CMK (cell line): ENCODE measurements at places on chromosomes 7 and 10.

DNA sequence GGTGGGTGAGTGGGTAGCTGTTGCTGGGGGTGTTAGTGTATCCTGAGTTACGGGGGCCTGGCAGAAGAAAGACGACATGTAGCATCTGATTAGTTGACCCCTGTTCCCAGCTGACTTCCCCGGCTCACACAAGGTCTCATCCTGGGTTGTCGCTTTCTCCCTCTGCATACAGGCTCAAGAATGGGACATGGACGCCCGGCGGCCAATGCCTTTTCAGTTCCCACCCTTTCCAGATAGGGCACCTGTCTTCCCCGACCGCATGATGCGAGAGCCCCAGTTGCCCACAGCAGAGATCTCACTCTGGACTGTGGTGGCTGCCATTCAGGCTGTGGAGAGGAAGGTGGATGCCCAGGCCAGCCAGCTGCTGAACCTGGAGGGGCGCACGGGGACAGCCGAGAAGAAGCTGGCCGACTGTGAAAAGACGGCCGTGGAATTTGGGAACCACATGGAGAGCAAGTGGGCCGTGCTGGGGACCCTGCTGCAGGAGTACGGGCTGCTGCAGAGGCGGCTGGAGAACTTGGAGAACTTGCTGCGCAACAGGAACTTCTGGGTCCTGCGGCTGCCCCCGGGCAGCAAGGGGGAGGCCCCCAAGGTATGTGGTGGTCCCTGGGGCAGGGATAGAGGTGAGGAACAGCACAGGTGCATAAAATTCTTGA, 2.9 kb downstream of the ZNF282 start:
- no peak for DNase-seq

DNA sequence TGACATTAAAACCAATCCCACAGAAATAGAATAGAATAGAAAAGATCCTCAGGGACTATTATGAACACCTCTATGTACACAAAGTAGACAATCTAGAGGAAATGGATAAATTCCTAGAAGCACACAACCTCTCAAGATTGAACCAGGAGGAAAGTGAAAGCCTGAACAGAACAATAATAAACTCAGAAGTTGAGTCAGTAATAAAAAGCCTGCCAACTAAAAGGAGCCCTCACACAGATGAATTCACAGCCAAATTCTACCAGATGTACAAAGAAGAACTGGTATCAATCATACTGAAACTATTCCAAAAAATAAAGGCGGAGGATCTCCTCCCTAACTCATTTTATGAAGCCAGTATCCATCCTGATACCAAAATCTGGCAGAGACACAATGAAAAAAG, 220.3 kb upstream of the HPS1 start:
- DNase-seq, result no peak

DNA sequence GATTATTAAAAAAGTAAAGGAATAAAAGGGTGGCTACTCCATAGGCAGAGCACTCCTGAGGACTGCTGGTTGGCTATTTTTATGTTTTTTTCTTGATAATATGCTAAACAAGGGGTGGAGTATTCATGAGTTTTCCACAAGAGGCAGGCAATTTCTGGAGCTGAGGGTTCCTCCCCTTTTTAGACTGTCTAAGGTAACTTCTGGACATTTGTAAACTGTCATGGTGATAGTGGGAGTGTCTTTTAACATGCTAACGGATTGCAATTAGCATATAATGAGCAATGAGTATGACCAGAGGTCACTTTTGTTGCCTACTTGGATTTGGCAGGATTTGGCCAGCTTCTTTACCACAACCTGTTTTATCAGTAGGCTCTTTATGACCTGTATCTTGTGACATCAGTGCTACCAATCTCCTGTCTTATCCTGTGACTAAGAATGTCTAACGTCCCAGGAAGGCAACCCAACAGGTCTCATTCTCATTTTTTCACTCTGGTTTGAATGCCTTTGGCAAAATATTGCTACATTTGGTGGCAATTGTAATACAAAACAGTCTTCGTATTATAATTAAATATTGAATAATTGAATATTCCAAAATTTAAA, 587.8 kb upstream of the POM121L12 start:
- DNase-seq, result no peak

DNA sequence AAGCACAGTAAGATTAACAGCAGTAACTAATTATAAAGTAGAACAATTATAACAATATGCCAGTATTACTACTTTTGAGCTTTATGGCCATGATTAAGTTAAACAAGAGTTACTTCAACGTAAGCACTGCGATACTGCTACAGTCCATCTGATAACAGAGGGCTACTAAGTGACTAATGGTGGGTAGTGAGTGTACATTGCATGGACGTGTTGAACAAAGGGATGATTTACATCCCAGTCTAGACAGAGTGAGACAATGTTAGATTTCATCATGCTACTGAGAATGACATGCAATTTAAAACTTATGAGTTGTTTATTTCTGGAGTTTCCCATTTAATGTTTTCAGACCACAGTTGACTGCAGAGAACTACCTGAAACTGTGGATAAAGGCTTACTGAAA, 45.6 kb downstream of the TPST1 start:
- DNase-seq, result no peak

DNA sequence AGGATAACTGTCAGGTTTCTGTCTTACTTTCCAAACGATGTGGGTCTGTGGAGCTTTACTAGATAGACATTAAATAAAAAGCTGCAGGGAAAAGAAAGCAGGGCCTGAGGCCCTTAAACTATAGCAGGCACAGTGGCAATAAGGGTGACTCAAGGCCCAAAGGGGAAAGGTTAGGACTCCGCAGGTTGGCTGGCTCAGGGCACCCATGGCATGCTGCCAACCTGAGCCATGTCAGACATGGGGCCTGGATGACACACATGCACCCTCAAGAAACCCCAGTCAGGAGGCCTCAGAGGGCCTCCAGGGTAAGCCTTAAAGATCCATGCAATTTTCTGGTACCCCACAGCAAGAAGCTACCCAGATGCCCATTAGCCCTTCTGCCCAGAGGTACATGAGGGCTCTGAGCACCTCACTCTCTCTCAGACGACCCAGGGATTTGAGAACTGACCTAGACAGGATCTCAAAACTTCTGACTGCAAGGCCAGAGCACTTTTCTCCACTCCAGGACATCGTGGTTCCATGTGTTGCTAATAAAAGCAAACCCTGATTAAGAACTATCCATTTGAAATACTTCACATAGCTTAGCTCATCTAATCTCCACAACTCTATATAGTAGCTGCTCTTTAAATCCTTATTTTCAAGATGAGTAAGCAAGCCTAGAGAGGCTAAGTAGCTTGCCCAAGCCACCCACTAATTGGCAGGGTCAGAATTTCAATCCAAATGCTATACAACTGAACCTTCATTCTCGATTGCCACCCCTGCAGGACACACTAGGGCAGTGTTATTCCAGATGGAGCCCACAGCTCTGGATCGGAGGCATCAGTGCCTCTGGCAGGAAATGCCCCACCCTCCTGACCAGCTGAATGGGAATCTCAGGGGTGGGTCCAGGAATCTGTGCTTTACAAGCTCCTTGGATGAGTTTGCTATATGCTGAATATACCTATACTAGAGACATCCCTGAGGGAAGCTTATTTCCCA, 132.5 kb upstream of the EFCAB10 start:
- DNase-seq, result no peak

- no peak for DNase-seq
Measured at GRCh38 chr7:130814778-130815335, 80.8 kb upstream of the KLF14 start.

DNA sequence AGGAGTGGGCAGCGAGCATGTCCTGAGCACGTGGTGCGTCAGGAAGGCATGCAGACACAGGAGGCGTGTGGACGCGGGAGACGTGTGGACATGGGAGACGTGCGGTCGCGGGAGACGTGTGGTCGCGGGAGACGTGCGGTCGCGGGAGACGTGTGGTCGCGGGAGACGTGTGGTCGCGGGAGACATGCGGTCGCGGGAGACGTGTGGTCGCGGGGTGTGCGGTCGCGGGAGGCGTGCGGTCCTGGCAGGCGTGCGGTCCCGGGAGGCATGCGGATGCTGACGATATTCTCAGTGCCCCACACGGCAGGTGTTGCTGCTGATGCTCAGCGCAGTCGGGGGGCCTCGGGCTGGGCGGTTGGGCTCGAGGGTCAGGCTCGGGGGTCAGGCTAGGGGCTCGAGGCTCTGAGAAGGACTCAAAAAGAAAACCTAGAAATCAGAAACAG, 94.2 kb downstream of the NKX6-2 start:
- DNase-seq, result no peak

- DNase-seq, result no peak
Measured at GRCh38 chr10:47261556-47261955, 38.4 kb upstream of the GDF10 start.

DNA sequence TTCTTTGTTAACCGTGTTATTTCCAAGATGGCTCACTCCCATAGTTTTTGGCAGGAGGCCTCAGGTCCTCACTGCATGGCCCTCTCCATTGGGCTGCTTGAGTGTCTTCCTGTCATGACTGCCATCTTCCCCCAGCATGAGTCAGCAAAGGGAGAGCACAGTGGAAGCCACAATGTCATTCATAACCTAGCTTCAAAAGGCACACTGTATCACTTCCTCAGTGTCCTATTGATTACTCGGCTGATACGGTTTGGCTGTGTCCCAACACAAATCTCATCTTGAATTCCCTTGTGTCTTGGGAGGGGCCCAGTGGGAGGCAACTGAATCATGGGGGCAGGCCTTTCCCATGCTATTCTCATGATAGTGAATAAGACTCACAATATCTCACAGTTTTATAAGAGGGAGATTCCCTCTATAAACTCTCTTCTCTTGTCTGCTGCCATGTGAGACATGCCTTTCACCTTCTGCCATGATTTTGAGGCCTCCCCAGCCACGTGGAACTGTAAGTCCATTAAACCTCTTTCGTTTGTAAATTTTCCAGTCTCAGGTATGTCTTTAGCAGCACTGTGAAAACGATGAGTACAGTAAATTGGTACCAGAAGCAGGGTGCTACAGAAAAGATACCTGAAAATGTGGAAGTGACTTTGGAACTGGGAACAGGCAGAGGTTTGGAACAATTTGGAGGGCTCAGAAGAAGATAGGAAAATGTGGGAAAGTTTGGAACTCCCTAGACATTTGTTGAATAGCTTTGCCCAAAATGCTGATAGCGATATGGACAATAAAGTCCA, 106.5 kb downstream of the PRLHR start:
- no peak for DNase-seq

DNA sequence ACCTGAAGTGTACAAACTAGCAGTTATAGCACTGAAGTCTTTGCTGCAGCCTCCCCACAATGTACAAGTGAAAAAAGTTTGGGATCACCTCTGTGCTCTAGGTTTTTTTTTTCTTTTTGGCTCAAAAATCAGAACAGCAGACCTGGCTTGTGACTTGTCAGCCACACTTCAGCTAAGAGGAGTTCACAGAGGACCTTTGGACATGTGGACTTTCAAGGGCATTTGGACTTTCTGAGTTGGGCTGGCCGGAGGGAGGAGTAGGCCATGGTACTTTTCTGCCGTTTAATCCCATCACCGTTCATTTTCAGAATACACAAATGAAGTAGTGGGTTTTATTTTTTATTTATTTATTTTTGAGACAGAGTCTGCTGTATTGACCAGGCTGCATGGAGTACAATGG, 21.9 kb upstream of the ACSL5 start:
- DNase-seq, result no peak

GRCh38 chr10:86335831-86336230, 30.8 kb downstream of the GRID1 start:
- DNase-seq, result no peak

DNA sequence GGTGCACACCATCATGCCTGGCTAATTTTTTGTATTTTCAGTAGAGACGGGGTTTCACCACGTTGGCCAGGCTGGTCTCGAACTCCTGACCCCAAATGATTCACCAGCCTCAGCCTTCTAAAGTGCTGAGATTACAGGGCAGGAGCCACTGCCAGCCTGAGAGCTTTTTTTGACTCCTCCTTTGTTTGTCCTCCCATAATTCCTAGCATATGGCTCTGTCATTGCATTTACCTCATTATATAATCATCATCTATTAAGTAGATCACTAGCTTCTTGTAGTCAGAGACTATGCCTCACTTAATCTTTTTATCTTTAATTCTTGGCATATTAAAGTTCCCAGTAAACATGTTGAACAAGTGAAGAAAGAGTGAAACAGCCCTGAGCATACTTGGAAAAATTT, 82.1 kb downstream of the CPEB3 start:
- DNase-seq, result no peak

- no peak for DNase-seq
Measured at GRCh38 chr10:131994435-131994834, 12.7 kb upstream of the BNIP3 start.

DNA sequence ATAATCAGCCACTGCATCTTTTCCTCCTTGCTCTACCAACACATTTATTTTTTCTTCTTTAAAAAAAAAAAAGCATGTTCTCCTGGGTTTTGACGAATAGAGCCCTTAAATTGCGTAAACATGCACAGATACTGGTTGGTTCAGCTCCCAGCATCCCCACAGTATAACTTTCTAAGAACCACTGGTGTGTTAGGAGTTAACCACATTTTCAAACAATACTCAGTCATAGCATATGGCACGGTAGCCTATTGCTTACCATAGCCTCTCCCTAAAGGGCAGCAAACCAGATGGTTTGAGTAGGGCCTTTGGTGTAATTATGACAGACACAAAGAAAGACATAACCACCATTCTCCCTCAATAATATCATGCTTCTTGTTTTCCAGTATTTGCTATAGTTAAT, 145.0 kb downstream of the LRRC4 start:
- DNase-seq, result no peak

GRCh38 chr10:103776878-103777591, 78.3 kb downstream of the SH3PXD2A start:
- DNase-seq, result no peak

DNA sequence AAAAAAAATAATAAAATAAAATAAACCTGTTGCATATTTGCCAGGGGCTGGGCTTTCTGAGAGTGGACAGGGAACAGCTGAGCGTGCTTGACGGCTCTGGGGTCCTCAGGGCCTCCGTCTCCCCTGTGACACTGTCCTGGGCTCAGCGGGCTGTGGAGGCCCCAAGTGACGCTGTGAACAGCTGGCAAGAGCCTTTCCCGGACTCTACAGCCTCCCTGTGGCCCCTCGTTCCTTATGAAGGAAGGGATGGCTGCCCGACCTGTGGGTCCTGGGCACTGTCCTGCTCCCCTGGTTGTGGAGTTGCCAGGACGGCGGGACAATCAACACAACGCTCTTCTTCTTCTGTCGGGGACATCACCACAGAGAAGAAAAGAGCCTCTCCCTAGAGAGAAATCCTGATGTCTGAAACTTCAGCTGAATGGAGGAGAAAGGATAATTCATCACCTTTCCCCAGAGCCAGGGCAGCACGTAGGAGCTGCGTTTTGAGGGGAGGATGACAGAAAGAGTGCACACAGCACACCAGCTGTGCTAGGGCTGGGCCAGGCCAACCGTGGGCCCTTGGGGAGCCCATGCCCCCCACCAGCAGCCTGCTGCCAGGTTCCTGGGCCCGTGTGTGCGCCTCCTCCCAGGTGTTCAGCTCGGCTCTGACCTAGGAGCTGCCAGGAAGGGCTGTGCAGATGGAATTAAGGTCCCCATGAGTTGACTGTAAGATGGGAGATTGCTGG, 45.4 kb downstream of the RBM17 start:
- DNase-seq, result no peak

DNA sequence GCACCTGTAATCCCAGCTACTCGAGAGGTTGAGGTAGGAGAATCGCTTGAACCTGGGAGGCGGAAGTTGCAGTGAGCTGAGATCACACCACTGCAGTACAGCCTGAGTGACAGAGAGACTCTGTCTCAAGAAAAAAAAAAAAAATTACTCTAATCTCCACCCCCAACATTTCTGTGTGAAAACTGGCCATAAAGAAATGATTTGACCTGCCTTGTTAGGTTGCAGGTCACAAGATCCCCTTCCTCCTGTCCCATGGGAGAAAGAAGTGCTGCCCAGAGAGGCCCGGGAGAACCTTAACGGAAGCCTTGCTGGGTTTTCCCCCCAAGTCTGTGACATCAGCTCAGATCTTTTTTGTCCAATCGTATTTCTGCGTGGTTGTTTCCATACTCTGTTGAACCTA, 8.7 kb upstream of the CALHM1 start:
- no peak for DNase-seq
